NT2/D1 (cell line): ENCODE measurements at places on chromosomes 6 and 20.

GRCh38 chr6:19655744-19656143, 181.4 kb upstream of the ID4 start:
- no peak for DNase-seq

GRCh38 chr6:90290811-90291420, 5.7 kb downstream of the BACH2 start:
- DNase-seq = no peak

DNA sequence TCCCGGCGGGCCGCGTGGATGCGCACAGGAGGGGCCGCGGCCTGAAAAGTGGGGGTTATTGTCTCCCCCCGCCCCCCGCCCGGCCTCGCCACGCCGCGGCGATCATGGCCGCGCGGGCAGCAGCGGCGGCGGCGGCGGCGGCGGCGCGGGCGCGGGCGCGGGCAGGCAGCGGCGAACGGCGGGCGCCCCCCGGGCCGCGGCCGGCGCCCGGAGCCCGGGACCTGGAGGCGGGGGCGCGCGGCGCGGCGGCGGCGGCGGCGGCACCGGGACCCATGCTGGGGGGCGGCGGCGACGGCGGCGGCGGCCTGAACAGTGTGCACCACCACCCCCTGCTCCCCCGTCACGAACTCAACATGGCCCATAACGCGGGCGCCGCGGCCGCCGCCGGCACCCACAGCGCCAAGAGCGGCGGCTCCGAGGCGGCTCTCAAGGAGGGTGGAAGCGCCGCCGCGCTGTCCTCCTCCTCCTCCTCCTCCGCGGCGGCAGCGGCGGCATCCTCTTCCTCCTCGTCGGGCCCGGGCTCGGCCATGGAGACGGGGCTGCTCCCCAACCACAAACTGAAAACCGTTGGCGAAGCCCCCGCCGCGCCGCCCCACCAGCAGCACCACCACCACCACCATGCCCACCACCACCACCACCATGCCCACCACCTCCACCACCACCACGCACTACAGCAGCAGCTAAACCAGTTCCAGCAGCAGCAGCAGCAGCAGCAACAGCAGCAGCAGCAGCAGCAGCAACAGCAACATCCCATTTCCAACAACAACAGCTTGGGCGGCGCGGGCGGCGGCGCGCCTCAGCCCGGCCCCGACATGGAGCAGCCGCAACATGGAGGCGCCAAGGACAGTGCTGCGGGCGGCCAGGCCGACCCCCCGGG, 637 bp downstream of the ARID1B start:
- DNase-seq = no peak

GRCh38 chr6:143298071-143298470, 152.4 kb downstream of the ADAT2 start:
- no peak for DNase-seq

GRCh38 chr20:14478126-14478525, 140.7 kb upstream of the FLRT3 start:
- no peak for DNase-seq

- DNase-seq = no peak
Observed at GRCh38 chr6:43812850-43813578, 43.0 kb downstream of the VEGFA start.

GRCh38 chr6:20055916-20056315, 156.4 kb downstream of the MBOAT1 start:
- DNase-seq = no peak

DNA sequence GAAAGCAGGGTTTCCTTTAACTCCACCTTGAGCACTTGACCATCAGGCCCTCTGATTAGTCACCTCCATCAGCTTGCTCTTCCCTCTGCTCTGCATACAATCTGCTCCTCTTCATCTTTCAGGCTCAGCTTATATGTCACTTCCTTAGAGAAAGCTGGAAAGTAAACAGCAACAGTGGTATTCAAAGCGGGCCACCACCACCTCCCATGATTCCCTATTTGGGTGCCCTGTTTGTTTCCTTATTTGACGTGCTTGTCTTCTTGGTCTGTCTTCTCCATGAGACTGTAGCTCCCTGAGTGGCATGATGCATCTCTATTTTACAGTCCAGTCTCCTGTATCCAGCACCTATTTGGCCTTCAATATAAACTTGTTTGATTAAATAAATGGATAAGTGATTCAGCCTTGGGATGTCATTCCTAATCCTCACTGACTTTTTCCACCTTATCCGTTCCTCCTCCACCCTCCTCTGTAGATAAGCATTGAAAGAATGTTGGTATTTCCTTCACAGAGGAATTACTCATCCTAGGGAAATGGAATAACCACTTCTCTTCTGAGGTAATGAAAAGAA, 102.8 kb upstream of the SGK1 start:
- no peak for DNase-seq

DNA sequence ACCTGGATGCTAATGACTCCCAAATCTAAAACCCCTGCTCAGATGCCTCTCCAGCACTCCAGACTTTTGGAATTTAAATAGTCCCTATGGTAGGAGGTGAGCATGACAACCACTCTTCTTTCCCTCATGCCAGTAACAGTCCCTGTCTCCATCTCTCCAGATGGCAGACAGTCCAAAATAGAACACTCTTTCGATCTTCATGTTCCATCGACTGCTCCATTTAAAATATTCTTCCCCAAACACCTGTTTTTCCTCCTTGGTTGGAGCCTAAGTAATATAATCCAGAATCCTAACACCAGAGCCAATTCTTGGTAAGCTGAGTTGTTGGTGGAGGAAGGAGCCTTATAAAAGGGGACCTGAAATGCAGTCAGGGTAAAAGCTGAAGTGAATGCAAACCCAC, 723.5 kb upstream of the CHD6 start:
- DNase-seq = no peak

DNA sequence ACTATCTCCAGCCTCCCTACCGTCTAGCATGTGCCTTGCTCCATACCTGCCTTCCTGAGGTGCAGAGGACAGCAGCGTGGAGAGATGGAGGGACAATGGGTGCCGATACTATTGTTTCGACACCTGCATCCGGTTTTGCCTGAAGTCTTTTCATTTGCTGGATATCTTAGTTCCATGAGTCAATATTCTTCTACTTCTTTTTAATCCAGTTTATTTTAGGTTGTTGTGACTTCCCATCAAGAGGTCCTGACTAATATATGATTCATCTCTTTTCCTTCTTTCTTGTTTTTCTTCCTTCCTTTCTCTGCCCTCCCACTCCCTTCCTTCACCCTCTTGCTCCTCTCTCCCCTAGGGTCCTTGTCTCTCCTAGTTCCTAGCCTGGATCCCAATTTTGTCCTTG, 91.4 kb downstream of the CDH26 start:
- no peak for DNase-seq

- DNase-seq = no peak
Observed at GRCh38 chr6:108966855-108967755, 118.9 kb downstream of the ARMC2 start.

DNA sequence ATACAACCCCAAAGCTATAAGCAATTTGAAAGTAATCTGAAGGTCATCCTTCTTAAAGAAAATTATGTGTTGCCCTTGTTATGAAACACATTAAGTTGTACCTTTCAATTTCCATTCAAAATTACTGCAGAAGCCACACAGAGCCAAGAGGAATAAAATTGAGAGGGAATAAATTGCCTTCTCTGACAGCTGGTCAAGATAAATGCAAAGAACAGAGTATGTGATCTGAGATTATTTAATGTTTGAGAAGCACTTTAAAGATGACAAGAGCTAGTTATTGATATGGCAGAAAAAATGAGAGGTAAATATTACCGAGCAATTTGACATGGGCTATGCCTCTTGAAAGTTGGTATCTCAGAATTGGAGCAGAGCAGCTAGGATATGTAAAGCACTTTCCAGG, 61.6 kb downstream of the TRDN start:
- no peak for DNase-seq

DNA sequence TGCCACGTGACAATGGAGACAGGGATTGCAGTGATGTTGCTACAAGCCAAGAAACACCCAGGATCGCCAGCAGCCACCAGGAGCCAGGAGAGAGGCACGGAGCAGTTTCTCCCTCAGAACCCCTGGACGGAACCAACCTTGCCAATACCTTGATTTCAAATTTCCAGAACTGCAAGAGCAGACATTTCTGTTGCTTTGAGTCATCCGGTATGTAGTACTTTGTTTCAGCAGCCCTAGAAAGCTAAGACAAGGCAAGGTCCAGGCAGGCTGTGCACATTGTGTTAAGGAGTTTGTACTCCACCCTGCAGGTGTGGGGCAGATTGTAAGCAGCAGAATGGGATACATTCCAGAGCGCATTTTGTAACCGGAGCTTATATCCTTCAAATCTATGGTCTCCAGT, 48.3 kb downstream of the TRERF1 start:
- no peak for DNase-seq

DNA sequence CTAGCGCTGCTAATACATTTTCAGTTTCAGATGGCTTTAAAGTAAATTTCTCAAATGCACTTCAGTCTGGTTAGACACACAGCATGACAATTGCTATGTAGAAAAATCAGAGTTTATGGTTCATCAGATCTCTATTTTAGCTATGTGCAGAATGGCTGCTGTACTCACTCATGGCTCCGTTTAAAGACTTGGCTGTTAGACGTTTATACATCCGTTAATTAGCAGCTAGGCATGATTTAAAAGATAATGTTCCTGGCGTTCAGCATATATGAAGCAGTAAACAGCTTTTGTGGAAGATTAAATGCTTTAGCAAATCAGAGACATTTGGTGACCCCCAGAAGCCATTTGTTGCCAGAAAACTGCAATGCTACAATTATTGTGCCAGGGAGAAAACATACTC, 350.0 kb upstream of the MANEA start:
- DNase-seq = no peak

GRCh38 chr6:67594366-67594765, 1040.7 kb upstream of the ADGRB3 start:
- no peak for DNase-seq

DNA sequence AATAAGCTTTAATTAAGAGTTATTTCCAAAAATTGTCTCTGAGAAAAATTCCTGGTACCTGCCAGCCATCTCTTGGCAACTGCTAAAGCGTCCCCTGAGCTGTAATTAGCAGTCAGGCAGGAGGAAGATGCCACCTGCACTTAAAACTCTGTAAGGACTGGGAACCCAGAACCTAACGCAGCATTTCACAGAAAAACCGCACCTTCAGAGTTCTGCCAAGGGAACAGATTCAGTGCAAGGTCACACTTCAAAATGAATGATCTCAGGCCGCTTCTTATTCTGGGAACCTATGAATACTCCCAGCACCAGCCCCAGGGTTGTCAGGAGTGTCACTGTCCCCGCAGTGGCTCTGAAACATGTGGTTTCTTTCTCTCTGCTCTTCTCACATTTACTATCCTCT, 36.7 kb downstream of the INSM1 start:
- no peak for DNase-seq

- no peak for DNase-seq
Observed at GRCh38 chr20:50654904-50655303, 36.4 kb downstream of the RIPOR3 start.

DNA sequence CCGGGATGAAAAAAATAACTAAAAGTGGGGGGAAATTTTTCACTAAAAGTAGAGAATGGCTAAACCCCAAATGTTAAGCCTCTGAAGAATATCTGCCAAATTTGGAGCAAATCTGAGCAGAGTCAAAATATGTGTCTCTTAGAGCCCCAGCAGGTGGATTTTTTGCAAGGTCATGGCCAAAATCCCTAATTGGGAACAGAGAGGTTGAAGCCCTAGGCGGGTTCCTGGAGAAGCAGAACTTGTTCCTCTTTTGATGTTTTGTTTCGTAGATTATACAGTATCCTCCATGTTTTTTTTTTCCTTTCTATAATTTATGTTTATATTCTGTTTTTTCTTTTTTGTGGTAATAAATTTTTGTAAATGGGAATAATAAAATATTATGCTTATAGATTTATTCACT, 94.4 kb downstream of the PLCB4 start:
- no peak for DNase-seq

DNA sequence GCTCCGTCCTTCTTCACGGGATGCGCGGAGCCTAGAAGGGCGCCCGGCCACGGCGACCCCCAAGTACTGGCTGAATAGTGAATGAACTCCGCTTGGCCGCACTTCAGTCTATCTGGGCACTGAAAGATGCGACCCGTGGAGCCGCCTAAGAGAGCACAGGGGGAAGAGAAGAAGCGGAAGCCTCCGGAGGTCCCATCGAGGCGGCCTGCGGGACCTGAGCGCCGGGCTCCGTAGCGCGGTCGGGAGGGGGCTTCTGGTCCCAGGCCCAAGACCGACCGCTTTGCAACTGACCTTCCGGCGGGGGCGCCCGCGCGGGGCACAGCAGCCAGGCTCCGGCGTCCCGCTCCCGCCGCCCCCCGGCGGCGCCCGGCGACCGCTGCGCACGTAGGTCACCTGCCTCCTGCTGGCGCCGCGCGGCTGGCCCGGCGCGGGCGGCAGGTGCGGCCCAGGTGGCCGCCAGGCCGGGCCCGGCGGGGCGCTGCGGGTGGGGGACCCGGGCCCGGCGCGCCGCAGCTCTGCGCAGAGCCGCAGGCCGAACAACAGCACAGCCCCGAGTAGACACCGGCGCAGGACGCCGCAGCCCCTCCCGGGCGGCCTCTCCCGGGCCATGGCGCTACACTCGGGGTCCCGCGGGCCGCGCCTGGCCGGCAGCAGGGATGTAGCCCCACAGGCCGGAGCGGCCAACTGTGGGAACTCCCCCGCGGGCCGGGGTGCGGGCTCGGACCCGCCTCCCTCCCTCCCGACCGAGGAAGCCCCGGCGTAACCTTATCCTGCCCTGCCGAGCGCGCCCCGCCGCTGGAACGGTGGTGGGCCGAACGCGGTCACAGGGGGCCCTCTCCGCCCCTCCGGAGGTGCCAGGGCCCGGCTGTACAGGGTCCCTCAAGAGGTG, at the start of gene METTL24:
TSS of gene METTL24 (minus strand) at position 686 of the 889 bp plus-strand sequence. CDS start at position 609, 77 bp downstream.
- DNase-seq = no peak

GRCh38 chr6:170202416-170203135, 88.3 kb downstream of the DLL1 start:
- DNase-seq = no peak

- DNase-seq = no peak
Observed at GRCh38 chr20:64130271-64130670, 22.9 kb upstream of the NPBWR2 start.

- DNase-seq = peak; percentile 55
Observed at GRCh38 chr6:30130887-30131862, 4.8 kb upstream of the TRIM40 start.

- peak; percentile 57 for DNase-seq
Observed at GRCh38 chr20:46307139-46307998, 929 bp downstream of the CDH22 start.

GRCh38 chr20:22954661-22955060, 80.5 kb upstream of the SSTR4 start:
- no peak for DNase-seq

- no peak for DNase-seq
Observed at GRCh38 chr6:56501993-56502392, 140.7 kb downstream of the DST start.
